ENCODE measurements at places on chromosomes 3 and 15.

GRCh38 chr3:172089250-172089649, 49.9 kb downstream of the FNDC3B start:
- DNase-seq: no peak

DNA sequence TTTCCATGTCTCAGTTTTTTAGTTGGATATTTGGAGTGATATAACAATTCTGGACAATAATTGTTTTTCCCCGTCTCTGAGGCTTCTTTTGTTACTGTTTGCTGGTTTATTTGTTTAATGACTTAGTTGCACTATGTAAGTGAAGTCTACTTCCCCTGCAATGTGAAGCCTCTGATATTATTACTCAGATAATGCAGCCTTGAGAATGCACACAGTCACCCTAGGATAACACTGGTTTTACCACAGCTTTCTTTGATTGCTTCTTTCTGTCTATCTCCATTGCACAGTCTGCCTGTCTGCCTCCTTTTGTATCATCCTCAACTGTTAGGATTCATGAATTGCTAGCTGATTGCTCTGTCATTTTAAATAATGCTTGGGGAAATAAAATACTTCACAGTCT, 208.7 kb upstream of the ROBO1 start:
- DNase-seq: no peak

GRCh38 chr3:112097378-112097777, 11.2 kb downstream of the C3orf52 start:
- peak; percentile 97 for DNase-seq

- DNase-seq: no peak
Observed at GRCh38 chr15:52287114-52287513, 8.5 kb downstream of the MYO5C start.

GRCh38 chr3:152305075-152305474, 36.3 kb downstream of the MBNL1 start:
- no peak for DNase-seq

- DNase-seq: no peak
Observed at GRCh38 chr3:14441920-14442300, 39.5 kb downstream of the SLC6A6 start.

All from AG04450 (cell line).